Activated effector memory CD4-positive, alpha-beta T cell treated with Interleukin-2 at 50 U/mL for 16 hours (primary cell): ENCODE measurements at places on chromosomes 7 and 10.

DNA sequence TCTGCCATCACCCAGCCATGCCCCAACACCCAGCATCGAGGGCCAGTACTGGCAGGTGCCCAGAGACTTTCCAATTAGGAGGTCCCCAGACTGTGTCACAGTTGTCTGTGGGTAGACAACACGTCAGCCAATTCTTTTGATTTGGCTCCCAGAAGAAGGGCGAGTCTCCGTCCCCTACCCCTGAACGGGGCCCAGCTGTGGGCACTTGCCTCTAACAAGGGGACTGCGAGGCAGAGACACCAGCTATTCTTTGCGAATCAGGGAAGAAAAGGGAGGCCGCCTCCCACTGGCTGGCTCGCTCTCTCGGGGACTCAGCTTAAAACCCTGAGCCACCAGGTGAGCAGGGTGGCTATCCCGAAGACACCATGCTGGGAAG, 167.3 kb downstream of the USP6NL start:
- no peak for DNase-seq

DNA sequence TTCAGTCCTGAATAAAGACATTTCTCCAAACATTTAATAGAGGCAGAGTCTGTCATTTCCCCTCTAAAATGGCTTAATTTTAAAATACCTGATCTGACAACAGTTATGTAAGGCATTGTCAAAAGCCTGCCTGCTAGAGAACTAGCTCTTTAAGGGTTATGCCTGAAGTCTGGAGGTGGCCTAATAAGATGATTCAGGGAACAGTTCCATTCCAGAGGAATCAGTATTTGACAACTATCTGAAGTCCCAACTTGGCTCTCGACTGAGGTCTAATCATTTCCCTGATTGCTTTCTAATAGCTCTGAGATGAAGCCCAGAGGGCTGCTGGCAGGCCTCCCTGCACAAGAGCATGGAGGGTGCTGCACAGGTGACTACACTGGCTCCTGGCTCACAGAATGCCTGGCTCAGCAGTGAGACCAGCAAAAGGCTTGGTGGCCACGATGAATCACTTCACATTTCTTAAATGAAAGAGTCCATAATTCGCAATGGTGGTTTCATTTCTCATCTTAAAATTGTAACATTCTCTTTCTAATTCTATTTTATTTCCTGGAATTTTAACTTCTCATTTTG, 509.6 kb upstream of the POM121L12 start:
- no peak for DNase-seq

DNA sequence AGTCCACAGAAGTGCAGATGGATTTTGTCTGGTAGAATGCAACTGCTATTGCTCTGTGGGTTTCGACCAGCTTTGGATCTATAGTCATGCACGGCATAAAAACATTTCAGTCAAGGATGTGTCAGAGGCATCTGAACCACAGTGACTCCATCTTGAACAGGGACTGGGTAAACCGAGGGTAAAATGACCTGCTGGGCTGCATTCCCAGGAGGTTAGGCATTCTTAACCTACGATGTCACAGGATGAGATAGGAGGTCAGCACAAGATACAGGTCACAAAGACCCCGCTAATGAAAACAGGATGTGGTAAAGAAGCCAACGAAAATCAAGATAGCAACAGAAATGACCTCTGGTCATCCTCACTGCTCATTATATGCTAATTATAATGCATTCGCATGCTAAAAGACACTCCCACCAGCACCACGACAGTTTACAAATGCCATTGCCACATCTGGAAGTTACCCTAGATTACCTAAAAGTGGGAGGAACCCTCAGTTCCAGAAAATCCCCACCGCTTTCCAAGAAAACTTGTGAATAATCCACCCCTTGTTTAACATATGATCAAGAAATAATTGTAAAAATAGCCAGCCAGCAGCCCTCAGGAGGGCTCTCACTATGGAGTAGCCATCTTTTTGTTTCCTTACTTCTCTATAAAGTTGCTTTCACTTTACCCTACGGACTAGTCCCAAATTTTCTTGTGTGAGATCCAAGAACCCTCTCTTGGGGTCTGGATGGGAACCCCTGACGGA, 50.7 kb upstream of the CPXM2 start:
- DNase-seq, result no peak

GRCh38 chr10:70379581-70380176, 2.7 kb downstream of the LRRC20 start:
- no peak for DNase-seq

GRCh38 chr10:116733566-116733965, 8.8 kb downstream of the HSPA12A start:
- DNase-seq, result no peak
